ENCODE measurements at places on chromosomes 2 and 18.

DNA sequence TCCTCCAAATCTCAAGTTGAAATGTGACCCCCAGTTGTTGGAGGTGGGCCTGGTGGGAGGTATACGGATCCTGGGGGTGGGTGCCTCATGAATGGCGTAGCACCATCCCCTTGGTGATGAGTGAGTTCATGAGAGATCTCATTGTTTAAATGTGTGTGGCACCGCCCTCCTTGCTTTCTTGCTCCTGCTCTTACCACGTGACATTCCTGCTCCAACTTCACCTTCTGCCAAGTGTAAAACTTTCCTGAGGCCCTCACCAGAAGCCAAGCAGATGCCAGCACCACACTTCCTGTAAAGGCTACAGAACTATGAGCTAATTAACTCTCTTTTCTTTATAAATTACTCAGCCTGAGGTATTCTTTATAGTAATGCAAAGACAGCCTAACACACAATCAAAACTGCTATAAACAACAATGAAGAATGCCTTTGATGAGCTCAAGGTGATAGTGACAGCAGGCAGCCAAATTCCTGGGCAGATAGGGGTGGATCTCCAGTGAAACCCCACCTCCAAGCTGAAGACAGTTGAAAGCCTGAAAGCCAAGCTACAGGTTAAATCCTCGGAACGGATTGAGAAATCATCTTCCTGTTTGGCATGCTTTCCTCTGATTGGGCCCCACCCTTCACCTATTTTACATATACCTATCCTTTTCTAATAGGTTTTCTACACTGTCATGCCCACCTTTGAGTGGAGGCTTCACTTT, 26.9 kb downstream of the MCEE start:
- DNase-seq, result no peak

DNA sequence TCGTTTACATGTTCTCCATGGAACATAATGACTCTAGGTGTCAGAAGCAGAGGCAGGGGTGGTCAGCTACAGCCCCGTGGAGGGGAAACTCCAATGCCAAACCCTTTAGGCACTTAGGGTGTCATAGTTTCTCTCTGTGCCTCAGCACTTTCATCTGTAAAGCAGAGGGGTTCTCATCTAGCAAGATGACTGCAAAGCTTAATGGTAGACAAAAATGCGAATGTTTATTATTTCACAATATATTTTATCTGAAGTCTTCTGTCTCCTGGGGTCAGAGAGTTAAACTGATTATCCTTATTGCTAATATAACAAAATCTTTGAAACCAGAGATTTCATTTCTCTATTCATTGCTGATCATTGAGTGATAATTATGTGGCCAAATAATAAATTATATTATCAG, 522.5 kb downstream of the TSN start:
- no peak for DNase-seq

GRCh38 chr2:62931536-62931935, 119.1 kb upstream of the OTX1 start:
- no peak for DNase-seq

DNA sequence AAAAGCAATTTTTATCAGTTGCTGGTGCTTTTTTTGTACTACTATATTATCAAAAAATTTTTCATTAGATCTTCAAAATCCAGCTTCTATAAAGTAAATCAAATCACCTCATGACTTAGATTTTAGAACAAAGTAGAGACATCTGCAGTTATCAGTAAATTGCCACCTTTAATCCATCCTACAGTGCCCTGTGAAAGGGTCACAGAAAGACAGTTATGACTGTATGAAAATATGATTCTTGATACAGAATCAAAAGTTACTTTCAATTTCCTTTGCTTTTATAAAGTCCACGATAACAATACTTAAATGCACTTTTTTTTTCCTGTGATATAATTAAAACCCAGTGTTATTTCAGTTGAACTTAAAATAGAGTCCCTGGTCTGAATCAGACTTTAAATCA, 61.4 kb downstream of the PRPF40A start:
- no peak for DNase-seq

- peak; percentile 65 for DNase-seq
Measured at GRCh38 chr18:59696311-59697235, 650 bp downstream of the CCBE1 start.

- DNase-seq, result no peak
Measured at GRCh38 chr2:204538182-204539018, 6.9 kb upstream of the PARD3B start.

DNA sequence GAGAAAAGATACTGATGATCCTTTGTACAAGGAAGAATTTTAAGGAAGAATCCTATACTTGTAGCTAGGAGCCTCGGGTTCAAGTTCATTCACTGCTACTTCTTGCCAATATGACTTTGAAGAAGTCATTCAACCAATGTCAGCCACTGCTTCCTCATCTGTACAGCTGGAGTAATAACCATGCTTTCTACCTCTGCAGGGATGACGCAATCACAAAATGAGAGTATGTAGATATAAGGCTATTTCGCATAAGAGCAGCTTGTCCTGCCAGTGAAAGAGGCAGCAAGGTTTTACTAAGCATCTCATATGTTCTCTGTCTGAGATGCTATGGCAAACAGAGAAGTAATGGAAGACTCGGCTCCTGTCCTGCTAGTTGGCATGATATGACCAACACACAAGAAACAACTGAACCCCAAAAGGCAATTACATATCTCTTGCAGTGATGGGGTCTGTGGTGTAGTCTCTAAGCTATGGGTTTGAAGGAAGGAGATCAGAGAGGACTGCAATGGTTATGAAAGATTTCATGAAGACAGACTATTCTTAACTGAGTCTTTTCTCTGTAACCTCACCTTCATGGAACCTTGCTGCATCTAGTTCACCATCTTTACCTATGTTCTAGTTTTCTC, 9.2 kb downstream of the AAK1 start:
- DNase-seq, result peak; percentile 32

DNA sequence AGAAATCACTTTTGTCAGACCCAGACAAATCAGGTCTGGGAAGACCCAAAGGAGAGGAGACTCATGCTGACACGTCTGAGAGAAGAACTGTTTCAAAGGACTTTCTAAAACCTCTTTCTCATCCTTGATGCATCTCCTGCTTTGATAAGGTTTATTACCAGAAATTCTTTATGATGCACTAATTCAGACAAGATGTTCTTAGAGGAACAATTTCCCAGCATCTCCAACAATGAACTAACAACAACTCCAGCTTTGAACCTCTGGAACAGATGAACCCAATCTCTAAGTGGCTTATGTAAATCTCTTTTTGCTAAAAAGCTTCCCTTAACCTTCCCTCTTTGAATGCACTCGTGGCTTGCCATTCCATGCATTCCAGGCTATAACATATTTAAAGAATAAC, 15.9 kb upstream of the SERPINB11 start:
- peak; percentile 13 for DNase-seq

DNA sequence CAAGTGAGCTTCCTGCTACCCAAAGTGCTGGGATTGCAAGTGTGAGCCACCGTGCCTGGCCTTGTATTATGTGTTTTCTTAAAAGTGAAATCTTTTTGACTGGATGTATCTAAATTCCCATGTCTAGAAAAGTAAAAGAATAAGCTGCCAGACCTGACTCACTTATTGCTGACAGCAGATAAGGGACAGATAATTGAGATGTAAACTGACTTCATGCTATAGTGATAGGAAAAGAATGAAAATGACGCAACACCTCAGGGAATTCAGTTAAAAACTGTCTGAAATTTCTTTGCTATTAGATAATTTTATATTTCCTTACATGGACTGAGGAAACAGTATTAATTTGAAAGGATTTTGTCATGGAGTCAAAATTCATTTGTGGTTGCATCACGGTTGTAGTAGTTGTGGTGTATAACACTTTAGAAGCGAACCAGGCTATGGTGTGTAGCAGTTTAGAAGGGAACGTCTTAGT, 19.4 kb downstream of the TTC27 start:
- DNase-seq, result peak; percentile 99

GRCh38 chr18:50624981-50625380, 65.1 kb downstream of the MAPK4 start:
- no peak for DNase-seq

DNA sequence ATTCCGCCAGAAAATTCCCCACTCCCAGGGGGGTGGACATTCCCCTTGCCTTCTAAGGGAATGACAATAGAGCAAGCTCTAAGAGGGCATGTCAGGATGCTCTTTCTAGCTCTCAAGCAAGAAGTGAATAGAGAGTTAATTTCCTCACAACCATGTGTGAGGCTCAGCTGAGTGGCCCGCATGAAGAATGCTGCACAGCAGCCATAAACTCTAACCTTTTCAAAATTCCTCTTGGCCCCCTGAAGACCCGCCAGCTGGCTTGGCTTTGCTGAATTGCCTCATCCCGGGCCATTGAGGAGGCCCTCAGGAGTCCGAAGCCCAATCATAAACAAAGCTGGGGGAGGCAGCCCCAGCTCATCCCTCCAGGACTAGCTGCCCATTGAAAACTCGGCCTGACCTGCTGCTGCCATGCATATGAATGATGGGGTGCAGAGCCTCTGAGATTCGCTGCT, 38.2 kb downstream of the NRP2 start:
- no peak for DNase-seq

- DNase-seq, result no peak
Measured at GRCh38 chr18:34590503-34590902, 119.6 kb upstream of the DTNA start.

GRCh38 chr18:36518839-36519238, 221.3 kb downstream of the FHOD3 start:
- no peak for DNase-seq

GRCh38 chr2:129404000-129404685, 575.3 kb upstream of the RAB6C start:
- no peak for DNase-seq

GRCh38 chr2:240631548-240632305, 6.4 kb downstream of the GPR35 start:
- DNase-seq, result no peak

- DNase-seq, result no peak
Measured at GRCh38 chr18:8984131-8984721, 118.3 kb upstream of the NDUFV2 start.

DNA sequence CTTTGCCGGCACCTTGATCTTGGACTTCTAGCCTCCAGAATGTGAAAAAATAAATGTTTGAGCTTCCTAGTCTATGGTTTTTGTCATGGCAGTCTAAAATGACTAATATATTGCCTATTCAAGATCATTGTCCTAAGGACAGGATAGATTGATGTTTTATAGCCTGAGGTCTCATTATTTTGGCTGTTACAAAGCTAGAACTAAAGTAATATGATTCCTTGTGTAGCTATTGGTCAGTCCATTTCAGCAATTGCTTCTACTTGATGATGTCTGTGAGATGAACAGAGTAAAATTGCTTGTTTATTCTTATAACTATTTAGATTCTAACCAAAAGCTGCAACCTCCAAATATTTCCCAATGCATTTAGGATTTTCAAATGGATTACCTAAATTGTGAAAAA, 145.0 kb downstream of the HRH4 start:
- DNase-seq, result no peak

GRCh38 chr2:195562570-195563566, 94.2 kb upstream of the SLC39A10 start:
- peak; percentile 40 for DNase-seq

GRCh38 chr2:203720915-203721672, 14.7 kb downstream of the CD28 start:
- DNase-seq, result no peak

GRCh38 chr2:68689553-68690537, 44.8 kb upstream of the ARHGAP25 start:
- no peak for DNase-seq

GRCh38 chr2:212953170-212953920, 198.1 kb downstream of the IKZF2 start:
- DNase-seq, result no peak

GRCh38 chr2:239566995-239567568, 166.3 kb upstream of the HDAC4 start:
- DNase-seq, result no peak

GRCh38 chr2:44433895-44434294, 72.1 kb downstream of the CAMKMT start:
- no peak for DNase-seq

DNA sequence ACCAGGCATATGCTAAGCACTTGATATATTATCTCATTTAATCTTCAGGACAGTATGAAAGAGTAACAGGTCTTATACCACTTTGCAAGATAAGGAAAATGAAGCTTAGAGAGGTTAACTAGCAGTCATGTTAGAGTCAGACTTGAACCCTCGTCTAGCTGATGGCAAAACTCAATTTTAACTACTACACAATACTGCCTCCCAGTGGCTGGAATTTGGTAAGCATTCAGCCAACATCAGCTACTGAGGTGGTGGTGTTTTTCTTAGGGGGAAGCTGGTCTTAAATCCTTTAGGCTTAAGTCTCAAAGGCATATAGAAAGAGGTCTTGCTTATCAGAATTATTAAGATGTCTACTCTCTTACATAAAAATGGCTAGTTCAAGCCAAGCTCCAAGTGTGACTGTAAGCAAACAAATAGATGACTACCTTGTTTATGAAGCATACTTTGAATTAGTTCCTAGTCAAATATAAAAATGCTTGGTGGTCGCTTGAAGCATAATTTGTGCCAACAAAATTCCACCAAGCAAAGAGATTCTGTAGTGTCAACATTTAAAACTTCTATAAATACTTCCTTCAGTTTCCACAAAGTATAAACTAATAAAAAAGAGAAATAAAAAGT, 325.4 kb upstream of the FIGN start:
- peak; percentile 61 for DNase-seq

DNA sequence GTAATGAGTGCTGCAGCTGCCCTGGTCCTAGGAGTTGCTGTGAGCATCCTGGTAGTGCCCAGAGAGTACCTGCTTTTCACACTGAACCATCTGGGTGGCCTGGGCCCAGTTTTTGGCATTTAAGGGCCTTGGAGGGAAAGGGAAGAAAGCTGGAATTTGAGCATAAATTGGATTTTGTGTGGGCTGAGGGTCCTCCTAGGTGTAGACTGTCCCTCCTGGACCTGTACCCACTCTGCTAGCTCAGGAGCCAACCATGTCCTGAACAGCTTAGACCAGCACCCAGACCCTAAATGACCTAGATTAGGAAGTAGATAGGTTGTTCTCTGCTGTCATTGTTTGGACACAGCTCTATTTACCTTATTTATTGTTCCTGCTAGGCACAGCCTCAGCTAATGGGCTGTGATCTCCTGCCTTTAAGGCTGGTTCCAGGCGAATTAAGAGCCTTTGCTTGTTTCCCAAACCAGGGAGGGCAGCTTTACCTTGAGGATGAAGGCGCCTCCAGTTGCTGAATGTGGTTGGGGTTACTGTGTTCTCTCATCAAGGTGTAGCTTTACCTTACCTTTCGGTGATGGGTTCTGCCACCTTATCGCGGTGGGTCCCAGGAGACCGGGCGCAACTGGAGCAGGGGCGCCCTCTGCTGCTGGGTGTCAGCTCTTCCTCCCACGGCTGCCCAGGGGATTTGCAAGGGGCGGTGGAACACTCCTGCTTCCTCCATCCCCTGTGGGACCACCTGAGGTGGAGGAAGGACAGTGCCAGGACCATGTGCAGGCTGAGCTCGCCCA, 34.4 kb downstream of the ITGA6 start:
- DNase-seq, result peak; percentile 46
